ENCODE measurements at places on chromosomes 2 and 18. TPM values are rescaled to one million over a fixed set of nuclear protein-coding genes. Genes with fewer than 3 reads are reported as not detected.

Gene CPSF3
- 32.9 TPM for polyA plus RNA-seq

Gene DTNB
- 4.7 TPM for polyA plus RNA-seq

Gene ARMC9
- 6.3 TPM for polyA plus RNA-seq

Gene SCN7A
- polyA plus RNA-seq: 46.2 TPM

Gene PSTPIP2
- 1.9 TPM for polyA plus RNA-seq

Gene MAL
- 5.2 TPM for polyA plus RNA-seq

Gene VAPA
- 242 TPM for polyA plus RNA-seq

Gene TANC1
- polyA plus RNA-seq: 29.3 TPM

Gene LCT
- polyA plus RNA-seq: not detected

Gene PIKFYVE
- 17.2 TPM for polyA plus RNA-seq

Gene ATP8B1
- 4.5 TPM for polyA plus RNA-seq

Gene CYS1
- polyA plus RNA-seq: 14.0 TPM
